Cerebellar cortex (tissue), 1 donor: ENCODE measurements at places on chromosomes 12 and 14.

DNA sequence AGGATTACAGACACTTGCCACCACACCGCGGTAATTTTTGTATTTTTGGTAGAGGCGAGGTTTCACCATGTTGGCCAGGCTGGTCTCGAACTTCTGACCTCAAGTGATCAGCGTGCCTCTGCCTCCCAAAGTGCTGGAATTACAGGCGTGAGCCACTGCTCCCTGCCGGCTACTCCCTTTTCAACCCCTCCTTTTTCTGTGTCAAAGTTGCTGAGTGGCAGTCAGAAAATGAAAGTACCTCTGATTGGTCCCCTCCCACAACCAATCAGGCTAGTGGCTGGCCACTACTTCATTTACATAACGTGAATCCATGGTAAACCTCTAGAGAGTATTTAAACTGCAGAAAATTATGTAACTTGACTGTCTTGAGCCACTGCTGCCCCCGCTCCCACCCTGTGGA lies 5.9 kb downstream of the RESF1 start:
- DNase-seq = no peak

DNA sequence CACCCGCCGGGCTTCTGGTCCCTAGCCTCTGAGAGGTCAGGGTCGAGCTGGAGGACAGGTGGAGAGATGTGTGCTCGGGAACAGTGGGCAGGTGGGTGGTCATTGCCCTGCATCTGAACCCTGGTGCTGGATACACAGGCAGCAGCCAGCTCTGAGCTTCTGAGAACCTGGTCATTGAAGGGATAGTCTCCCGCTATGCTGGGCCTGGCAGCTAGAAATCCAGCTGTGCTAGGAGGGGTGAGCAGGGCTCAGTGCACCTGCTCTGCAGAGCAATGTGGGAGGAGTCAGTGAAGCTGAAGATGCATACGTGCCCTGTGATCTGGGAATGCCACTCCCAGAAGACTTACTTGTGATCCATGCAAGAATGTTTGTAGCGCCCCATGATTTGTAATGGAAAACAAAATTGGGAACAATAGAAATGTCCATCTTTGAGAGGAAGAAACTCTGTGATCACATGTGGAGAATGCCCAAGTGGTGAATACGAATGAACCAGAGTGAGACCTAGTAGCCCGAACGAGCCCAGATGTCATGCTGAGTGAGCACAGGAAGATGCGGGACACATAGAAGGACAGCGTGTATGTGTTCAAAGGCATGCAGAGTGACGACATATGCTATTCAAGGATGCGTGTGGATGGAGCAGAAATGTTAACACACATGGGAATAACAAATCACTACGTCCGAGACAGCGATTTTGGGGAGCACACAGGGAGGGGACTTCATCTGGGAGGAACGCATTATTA lies 63.4 kb downstream of the AACS start:
- no peak for DNase-seq

- DNase-seq = peak; percentile 13
Measured at GRCh38 chr12:93361151-93361919, 16.4 kb upstream of the NUDT4 start.

GRCh38 chr12:48118284-48118871 lies 786 bp upstream of the PFKM start:
- DNase-seq = peak; percentile 16

GRCh38 chr12:114136631-114137030 lies 170.5 kb upstream of the RBM19 start:
- DNase-seq = no peak

GRCh38 chr14:64294672-64295413 lies 672 bp upstream of the ESR2 start:
- DNase-seq = peak; percentile 29
